Caco-2 (cell line): ENCODE measurements at places on chromosomes 5 and 9. TPM values are rescaled to one million over a fixed set of nuclear protein-coding genes. Genes with fewer than 3 reads are reported as not detected.
A peak's percentile ranks its signal among the peaks of the same experiment; 100 is the strongest.

Gene DMRT3
- total RNA-seq = not detected in 2 replicates

Gene PHPT1
- 103 and 105 TPM in 2 replicates for total RNA-seq

Gene PCDHAC1
- total RNA-seq = not detected in 2 replicates

DNA sequence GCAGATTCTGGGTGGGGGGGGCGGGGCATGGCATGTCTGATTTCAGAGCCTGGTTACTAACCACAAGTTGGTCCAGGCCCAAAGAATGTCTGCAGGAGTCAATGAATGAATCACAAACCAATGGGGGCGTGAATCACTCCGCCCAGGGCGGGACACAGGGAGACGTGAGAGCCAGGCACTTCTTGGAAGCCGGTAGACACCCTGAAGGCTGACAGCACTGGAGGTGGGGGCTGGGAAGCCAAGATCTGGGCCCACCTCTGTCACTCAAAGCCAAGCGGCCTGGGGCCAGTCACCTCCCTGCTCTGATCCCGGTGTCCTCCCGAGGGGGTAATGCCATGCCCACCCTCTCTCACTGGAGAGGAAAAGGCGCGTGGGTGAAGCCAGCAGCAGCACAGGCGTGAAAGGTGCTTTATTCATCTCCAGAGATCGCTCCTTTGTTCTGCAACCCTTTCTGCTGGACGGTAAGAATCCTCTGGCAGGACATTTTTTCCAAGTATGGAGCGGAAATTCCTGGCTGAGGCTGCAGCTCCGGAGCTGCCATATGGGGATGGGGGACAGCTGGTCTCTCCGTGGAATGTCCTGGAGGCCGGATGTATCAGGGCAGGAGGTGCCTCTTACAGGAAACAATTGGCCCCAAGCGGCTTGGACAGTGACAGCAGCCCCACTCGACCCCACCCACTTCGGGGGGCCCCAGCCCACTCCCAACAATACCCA, 85.0 kb downstream of the STK10 start:
- H3K4me3 ChIP-seq = no peak overlapping the region
- no peak overlapping the region for H3K27ac ChIP-seq
- H3K36me3 ChIP-seq = no peaks in the 10 kb centered on the region
- peaks cover 16% of the 10 kb centered on the region; the same call in 1 of the 2 replicates for H3K4me1 ChIP-seq
- no peaks in the 10 kb centered on the region for H3K27me3 ChIP-seq
- DNase-seq = no peak

Gene PALM2AKAP2
- total RNA-seq = 0.54 and 2.4 TPM in 2 replicates

DNA sequence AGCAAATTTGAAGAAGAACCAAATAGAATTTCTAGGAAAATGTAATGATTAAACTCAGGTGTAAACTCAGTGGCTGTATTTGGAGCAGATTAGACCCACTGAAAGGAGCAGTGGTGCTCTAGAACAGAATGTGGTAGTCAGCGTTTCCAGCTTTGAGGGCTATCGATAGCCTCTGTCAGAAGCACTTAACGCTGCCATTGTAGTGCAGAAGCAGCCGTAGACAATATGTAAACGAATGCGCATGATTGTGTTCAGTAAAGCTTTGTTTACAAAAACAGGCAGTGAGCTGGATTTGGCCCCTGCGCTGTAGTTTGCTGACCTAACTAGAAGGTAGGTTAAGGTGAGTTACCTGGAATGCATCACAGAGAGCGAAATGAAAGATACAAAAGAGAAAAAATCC, 72.0 kb downstream of the FAM78A start:
- H3K27ac ChIP-seq = no peak overlapping the region
- H3K4me1 ChIP-seq = no peaks in the 10 kb centered on the region
- DNase-seq = no peak
- H3K27me3 ChIP-seq = no peaks in the 10 kb centered on the region

Gene GPX8
- total RNA-seq = 18.8 and 18.9 TPM in 2 replicates

GRCh38 chr5:115532517-115532916, 12.1 kb downstream of the FEM1C start:
- H3K4me3 ChIP-seq = no peak overlapping the region
- peaks cover 2% of the 10 kb centered on the region; the same call in 1 of the 2 replicates for H3K36me3 ChIP-seq
- DNase-seq = no peak

GRCh38 chr5:158948376-158948886, 151.3 kb downstream of the EBF1 start:
- no peak overlapping the region for H3K27ac ChIP-seq
- H3K4me3 ChIP-seq = no peak overlapping the region
- H3K36me3 ChIP-seq = no peaks in the 10 kb centered on the region
- no peak for DNase-seq
- H3K4me1 ChIP-seq = no peaks in the 10 kb centered on the region

- H3K27me3 ChIP-seq = no peaks in the 10 kb centered on the region
- H3K4me1 ChIP-seq = no peaks in the 10 kb centered on the region
- H3K4me3 ChIP-seq = no peak within 1 kb of the TSS
- DNase-seq = no peak
Measured at GRCh38 chr9:130265431-130266235, at the start of gene HMCN2. TSS of gene HMCN2 (plus strand) at chr9:130265760. CDS start at chr9:130265879, 119 bp downstream.

GRCh38 chr9:116910201-116910600, 223.1 kb downstream of the TRIM32 start:
- H3K4me1 ChIP-seq = 0 out of 2 replicates have a peak, but pooled peaks cover 8% of the 10 kb centered on the region
- no peak overlapping the region for H3K27ac ChIP-seq
- no peaks in the 10 kb centered on the region for H3K36me3 ChIP-seq

Gene LCNL1
- total RNA-seq = not detected in 2 replicates

Gene SHOC1
- not detected in 2 replicates for total RNA-seq

Gene CFAP77
- total RNA-seq = not detected in 2 replicates

Gene CD14
- 11.5 and 13.3 TPM in 2 replicates for total RNA-seq

- H3K4me1 ChIP-seq = no peaks in the 10 kb centered on the region
- peaks cover 1% of the 10 kb centered on the region for H3K36me3 ChIP-seq
- H3K4me3 ChIP-seq = no peak overlapping the region
- no peak overlapping the region for H3K27ac ChIP-seq
- no peak for DNase-seq
- no peaks in the 10 kb centered on the region for H3K27me3 ChIP-seq
Measured at GRCh38 chr9:114261026-114261425, 61.9 kb upstream of the ORM1 start.

DNA sequence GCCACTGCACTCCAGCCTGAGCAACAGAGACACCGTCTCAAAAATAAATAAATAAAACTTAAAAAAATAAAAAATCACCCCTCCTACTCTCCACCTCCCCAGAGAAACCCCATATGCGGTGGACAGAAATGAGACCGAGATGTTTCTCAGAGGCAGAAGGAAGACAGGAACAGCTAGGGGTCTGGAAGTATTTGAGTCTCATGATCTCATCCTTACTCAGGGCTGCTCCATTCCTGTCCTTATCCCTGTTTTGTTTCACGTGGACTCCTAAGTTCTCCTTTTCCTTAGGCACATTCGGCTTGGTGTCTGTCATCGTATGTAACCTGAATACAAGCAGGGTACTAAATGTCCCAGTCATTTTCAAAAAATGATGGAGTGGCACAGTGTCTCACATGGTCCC, 76.1 kb downstream of the C9orf50 start:
- peaks cover 3% of the 10 kb centered on the region; the same call in 1 of the 2 replicates for H3K4me1 ChIP-seq
- no peaks in the 10 kb centered on the region for H3K36me3 ChIP-seq
- DNase-seq = no peak

GRCh38 chr5:74516211-74516636, 124.3 kb downstream of the ENC1 start:
- no peaks in the 10 kb centered on the region for H3K27me3 ChIP-seq
- peaks cover 35% of the 10 kb centered on the region for H3K4me1 ChIP-seq
- H3K4me3 ChIP-seq = no peak overlapping the region
- DNase-seq = peak; percentile 54
- peak overlapping the region; percentile 72 for H3K27ac ChIP-seq

Gene IFNB1
- not detected in 2 replicates for total RNA-seq

- no peaks in the 10 kb centered on the region for H3K27me3 ChIP-seq
- peaks cover 23% of the 10 kb centered on the region for H3K4me1 ChIP-seq
- no peak overlapping the region for H3K27ac ChIP-seq
- H3K36me3 ChIP-seq = no peaks in the 10 kb centered on the region
- no peak for DNase-seq
Measured at GRCh38 chr5:138650196-138650595, 75.0 kb upstream of the HSPA9 start.

- no peak overlapping the region for H3K4me3 ChIP-seq
- H3K36me3 ChIP-seq = no peaks in the 10 kb centered on the region
- H3K27me3 ChIP-seq = no peaks in the 10 kb centered on the region
- H3K4me1 ChIP-seq = no peaks in the 10 kb centered on the region
Measured at GRCh38 chr9:16105168-16106020, 552.6 kb downstream of the CCDC171 start.

GRCh38 chr5:138605254-138605972, 30.2 kb upstream of the HSPA9 start:
- H3K4me3 ChIP-seq = no peak overlapping the region
- H3K27ac ChIP-seq = no peak overlapping the region
- no peaks in the 10 kb centered on the region for H3K36me3 ChIP-seq
- peaks cover 10% of the 10 kb centered on the region; the same call in 1 of the 2 replicates for H3K4me1 ChIP-seq
- DNase-seq = no peak
